ENCODE measurements at places on chromosomes 4 and X.

GRCh38 chr4:111268769-111269414 is 646.0 kb upstream of the PITX2 start:
- DNase-seq, result no peak

DNA sequence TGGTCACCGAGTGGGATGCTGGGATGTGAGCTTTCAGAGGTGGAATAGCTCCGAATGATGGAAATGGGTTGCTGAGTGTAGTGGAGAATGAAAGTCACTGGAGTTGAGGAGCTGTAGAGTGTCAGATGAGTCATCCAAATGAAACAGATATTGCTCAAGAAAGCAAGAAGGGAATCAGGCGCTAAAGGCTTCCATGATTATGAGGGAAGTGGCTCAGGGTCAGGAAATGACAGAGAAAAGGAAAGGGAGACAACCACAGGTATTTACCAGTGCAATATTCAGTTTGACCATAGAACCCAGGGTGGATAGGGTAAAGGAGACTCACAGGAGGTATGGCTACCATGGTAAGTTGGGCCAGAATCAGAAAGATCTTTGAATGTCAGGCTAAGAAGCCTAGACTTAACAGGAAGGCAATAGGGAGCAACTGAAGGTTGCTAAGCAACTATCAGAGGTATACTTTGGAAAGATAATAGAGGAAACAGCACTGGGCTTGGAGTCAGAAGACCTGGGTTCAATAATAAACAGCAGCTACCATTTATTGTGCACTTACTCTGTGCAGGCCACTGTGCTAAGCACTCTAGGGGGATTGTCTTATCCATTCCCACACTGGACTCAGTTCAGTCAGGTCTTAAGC is 11.7 kb downstream of the LAS1L start:
- DNase-seq, result no peak

DNA sequence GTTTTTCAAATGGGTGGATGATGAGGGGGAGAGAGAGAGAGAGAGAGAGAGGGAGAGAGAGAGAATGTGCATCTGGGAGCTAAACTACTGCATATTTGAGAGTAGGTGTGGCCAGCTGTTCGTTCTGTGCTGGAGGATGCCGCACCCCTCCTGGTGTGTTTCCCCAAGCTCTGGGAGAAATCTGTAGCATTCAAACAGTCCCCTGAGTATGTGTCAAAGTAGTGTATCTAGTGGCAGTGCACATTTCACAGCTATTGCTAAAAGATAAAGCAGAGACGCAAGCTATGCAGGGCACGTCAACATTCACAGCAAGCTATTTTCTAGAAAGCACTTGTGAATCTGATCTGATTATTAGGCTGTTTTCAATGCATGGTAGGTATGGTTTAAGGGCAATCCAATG is 83.5 kb upstream of the LIMCH1 start:
- DNase-seq, result no peak

- no peak for DNase-seq
These were observed 860.9 kb upstream of the FTHL17 start for GRCh38 chrX:31932769-31933168.

DNA sequence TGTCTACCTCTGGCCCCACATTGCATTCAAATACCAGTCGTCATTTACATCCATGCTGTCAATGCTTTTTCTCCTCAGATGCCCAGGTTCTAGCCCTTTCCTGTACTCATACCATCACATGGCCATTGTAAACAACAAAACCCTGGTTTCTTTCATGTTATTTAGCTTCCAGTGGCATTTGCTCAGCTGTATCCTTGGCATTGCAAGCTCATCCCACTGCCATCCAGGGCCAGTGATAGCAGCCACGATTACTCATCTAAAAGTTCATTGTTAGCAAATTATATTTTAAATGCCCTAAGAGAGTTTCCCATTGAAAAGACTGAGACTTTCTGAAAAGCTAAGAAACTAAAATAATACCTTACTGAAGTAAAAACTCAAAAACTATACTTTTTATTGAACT is 34.0 kb downstream of the VEGFC start:
- no peak for DNase-seq

DNA sequence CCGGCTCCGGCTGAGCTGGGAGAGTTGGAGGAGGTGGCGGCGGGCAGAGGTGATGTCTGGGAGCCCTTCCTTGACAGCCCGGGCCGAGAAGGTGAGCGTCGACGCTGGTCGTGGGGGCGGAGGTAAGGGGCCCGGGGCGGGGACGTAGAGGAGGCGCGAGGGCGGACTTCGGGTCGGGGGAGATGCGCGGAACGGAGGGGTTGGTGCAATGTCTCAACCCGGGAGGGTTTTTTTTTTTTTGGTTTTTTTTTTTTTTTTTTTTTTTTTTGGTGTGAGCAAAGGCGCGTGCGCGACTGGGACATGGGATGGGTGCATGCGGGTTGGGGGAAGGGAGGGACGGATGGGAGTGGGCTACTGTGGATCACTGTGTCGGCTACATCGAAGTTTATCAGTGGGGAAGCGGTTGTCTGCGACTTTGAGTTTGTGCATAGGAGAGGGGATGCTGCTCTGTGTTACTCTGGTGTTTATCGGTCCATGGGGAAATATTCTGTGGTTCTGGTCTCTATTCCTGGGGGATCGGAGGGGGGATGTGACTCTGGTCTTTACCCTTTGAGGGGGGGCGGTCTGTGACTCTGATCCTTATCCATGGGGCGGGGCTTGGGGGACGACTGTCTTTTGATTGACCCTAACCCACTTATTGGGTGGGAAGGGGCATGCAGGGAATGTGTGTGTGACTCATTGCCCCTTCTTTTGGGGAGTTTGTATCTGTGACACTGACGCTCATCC is 537 bp downstream of the RBM10 start:
- no peak for DNase-seq

GRCh38 chr4:3397128-3397527 is 44.6 kb upstream of the HGFAC start:
- DNase-seq, result no peak

GRCh38 chrX:95628796-95629195 is 1055.8 kb upstream of the DIAPH2 start:
- no peak for DNase-seq

GRCh38 chrX:106999002-106999975 is 723 bp downstream of the MORC4 start:
- DNase-seq, result no peak

- DNase-seq, result no peak
These were observed 676.7 kb upstream of the TENM3 start for GRCh38 chr4:181566490-181566889.

Measured in stimulated activated CD8-positive, alpha-beta memory T cell treated with anti-CD3 and anti-CD28 coated beads, Interleukin-15, amount 100 ng/mL, for 4 hours (primary cell).